ENCODE measurements at places on chromosomes 4 and X.

GRCh38 chr4:28001698-28002097, 1141.1 kb downstream of the STIM2 start:
- no peak for DNase-seq

GRCh38 chr4:10180927-10181744, 64.5 kb upstream of the WDR1 start:
- DNase-seq = peak; percentile 66

- DNase-seq = no peak
Measured at GRCh38 chr4:99658666-99659065, 1.0 kb upstream of the C4orf54 start.

DNA sequence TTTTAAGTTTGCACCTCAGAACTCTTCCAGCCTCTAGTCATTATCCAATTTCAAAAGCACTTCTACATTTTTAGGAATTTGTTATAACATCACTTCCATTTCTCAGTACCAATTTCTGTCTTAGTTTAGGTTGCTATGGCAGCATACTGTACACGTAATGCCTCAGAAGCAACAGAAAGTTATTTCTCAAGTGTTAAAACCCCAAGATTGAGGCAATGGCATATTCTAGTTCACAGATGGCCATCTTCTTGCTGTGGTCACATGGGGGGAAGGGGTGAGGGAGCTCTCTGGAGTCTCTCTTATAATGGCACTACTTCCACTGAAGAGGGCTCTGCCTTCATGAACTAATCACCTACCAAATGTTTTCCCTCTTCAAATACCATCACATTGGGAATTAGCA, 220.3 kb upstream of the CTSO start:
- DNase-seq = no peak

- no peak for DNase-seq
Measured at GRCh38 chrX:23637187-23637586, 30.1 kb upstream of the PRDX4 start.

GRCh38 chrX:95645738-95646137, 1038.9 kb upstream of the DIAPH2 start:
- no peak for DNase-seq

- no peak for DNase-seq
Measured at GRCh38 chrX:66233209-66233608, 69.2 kb downstream of the HEPH start.

All from fibroblast of skin of scalp (primary cell).